Right forelimb (tissue), 1 donor: ENCODE measurements at places on chromosomes 5 and 9.
A peak's percentile ranks its signal among the peaks of the same experiment; 100 is the strongest.

- no peak for DNase-seq
Measured at GRCh38 chr5:149886060-149886459, 58.5 kb downstream of the PDE6A start.

DNA sequence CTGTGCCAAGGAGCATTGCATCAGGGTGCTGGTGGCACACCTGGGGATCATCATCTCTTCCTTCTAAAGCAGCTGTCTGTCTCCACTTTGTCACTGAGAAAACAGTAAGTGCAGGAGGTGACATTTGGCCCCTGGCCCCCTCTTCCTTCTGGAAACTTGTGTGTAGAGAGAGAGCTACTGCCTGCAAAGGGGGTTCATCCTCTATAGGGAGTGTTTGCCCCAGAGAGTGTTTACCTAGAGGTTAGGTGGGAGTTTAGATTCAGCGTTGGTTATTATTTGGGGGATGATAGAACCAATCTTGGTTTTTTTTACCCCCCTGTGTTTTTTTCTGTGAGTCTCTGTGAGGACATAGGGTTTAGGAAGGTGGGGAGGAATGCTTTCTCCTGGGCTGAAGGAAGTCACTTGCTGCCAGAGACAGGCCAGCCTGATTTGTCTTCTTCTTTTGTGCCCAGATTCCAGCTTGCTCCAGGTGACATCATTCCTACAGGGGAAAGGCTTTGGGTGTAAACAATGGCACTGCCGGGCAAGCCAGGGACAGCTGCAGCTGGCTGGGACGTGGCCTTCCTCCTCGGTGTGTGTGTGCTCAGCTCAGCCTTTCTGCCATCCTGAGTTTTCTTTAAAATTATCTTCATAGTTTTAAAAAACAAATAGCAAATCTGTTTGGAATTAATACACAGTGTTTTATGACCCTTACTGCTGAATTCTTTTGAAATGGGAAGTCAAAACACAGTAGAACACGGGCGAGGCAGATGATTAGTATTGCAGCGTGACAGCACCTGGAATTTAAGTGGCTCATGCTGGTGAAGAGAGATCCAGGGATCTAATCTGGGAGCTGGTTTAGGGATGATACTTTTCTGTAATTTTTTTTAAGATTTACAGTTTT is 24.5 kb downstream of the PRRC2B start:
- DNase-seq, result no peak

- DNase-seq, result no peak
Measured at GRCh38 chr9:99262949-99263418, 40.9 kb downstream of the SEC61B start.

DNA sequence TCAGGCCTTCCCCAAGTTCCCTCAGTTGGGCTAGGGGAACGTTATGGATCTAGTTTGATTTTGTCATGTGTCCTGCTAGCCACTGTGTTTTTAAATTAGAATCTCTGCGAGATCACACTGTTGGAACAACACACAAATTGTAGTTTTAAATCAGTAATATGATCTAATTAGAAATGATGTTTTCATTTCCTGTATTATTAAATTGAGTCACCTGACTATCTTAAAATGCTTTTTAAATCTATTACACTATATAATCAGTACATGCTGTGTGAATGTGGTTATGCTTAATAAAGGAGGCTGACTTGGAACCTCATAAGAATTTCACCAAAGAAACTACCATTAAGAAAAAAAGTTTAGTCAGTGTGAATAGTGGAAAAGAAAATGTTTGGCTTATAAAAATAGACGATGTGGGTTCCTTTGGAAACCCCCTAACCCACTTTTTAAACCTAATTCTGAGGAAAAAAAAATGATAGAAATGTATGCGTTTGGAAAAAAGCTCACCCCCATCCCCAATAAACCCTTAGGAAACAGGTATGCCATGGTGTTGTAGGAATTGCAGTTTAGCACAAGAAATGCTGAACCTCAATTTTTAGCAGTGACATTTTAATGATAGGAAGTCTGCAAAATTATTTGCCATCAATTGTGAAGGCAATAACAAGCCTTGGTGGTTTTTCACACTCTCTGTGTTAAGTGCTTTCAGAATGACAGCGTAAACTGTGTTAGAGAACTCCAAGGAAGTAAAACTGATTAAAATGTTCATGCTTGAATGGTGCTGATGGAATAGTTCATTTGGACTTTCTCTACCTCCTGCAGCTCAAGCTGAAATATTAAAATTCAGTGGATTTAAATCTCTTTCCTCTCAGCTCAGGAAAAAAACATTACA is 59.0 kb downstream of the TLE4 start:
- DNase-seq, result no peak

DNA sequence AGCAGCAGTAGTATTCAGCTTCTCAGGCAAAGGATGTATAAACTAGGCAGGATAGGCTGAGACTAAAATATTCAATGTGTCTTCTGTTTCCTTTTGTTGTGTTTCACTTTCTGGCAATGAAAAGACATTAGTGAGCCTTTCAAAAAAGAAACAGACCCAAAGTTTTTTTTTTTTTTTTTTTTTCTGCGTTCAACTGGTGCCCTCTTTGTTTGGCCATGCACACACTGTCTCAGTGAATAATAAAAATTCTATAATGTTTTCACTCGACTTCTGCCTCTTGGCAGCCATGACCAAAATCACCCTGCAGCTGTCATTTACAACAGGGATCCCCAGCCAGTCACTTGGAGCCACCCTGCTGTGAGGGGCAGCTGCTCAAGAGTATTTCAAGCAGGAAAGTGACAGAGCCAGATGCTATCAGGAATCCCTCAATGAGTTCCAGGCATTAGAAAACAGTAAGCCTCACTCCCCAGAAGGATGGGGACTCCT is 44.0 kb upstream of the MAN2A1 start:
- DNase-seq, result peak; percentile 73

GRCh38 chr5:153515301-153515700 is 24.8 kb downstream of the GRIA1 start:
- DNase-seq, result no peak

DNA sequence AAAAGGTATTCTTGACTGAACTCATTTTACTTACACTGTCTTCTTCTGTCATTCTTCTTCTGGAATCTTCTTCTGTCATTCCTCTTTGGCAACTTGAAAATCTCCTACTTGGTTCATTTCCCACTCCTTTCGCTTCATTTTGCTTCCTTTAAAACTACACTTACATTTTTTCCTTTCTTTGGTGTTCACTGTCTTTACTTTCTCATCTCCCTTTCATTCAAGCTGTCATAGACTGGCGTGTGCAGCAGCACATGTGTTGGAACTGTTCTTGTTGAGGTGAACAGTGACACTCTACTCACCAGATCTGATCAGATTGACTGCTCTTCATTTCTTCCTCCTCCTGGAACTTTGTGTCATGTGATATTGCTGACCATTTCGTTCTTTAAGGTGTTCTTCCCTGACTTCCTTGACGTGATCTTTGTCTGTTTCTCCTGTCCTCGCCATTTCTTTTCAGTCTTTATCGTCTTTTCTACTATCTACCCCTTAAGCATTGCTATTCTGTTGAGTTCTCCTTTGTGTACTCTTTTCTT is 6.4 kb downstream of the DNAJC25 start:
- no peak for DNase-seq

DNA sequence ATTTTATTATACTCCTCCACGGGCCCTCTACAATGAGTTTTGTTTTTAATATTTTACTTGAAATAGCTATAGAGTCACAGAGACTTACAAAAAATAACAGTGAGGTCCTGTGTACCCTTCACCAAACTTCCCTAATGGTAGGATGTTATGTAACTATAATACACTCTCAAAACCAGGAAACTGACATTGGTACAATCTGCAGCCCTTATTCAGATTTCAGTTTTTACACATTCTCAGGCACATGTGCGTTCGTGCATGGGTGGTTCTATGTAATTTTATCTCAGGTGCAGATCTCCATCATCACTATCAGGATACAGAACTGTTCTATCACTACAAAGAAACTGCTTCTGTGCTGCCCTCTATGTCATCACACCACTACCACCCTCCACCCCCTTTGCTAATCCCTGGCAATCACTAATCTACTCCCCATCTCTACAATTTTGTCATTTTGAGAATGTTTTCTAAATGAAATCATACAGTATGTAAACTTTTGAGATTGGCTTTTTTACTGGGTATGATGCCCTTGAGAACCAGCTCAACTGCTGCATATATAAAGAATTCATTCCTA is 16.4 kb downstream of the RAB14 start:
- DNase-seq, result no peak

DNA sequence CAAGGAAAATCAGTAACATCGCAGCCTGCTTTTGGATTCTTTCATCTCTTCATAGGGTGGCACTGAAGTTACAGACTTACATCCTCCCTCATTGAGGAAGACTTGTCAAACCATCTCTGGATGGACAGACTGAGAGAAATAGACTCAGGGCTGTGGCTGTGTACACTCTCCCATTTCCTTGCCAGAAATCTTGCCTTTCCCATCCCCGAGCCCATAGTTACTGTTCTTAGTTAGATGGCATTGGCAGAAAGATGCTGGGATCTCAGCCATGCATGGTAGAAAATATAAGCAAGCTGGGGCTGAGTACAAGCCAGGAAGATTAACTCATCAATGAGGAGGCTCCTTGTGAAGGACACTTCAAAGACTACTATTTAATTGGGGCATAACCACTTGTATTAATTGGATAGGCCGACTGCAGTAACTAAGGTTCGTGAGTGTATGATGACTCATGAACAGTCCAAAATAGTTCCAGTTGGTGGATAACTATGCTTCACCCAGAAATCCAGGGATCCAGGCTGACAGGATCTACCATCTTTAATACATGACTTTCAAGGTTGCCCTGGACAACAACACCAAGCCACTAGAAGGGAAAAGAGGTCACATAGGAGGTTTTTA is 137.9 kb downstream of the TMEM38B start:
- DNase-seq, result no peak

DNA sequence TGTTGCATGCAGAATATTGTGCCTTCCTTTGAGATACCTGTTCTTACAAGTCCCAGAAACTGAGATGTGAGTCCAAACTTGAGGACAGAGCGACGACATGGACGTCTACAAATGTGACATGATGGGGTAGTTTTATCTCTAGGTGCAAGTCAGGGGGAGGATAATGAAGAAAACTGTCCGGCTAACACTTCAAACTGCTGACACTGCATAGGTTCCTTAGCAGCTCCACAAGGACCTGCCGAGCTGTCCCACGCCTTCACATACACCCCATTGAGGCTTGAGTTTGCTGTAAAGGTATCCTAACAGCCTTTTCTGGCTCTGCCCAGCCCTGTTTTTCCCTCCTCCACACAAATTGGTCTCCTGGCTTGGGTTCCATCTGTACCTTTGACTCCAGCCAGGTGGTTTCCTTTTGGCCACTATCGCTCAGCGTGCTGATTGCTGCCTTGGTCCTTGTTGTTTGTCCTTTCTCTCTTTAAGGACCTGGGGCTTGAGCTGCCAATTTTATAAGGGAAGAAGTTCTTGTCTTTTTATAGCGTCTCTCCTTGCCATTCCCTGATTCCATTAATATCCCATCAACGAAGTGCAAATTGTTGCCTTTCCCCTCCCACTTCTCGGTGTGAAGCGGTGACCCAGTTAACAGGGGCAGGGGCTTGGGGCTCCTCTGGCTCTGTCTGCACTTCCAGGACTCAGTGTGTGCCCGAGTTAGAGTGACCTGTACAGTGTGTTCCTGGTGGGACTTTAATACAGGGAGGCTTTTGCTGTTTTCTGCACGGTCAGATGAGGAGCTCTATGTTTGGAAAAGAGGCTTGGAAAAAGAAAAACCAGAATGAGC is 100.3 kb downstream of the PCSK1 start:
- DNase-seq, result no peak

DNA sequence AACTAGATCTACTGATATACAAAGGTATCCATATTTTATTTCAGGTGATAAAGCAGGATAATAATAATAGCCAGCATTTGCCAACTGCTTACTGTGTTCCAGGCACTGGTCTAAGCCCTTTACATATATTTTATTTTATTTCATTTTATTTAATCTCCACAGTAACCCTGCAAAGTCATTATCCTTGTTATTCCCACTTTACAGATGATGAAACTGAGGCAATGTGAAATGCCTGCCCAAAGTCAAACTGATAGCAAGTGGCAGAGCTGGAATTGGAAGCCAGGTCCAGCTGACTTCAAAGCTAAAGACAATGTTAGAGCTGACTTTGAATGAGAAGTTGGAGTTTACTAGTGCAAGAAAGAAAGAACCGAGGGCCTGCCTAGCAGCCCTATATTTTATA is 24.8 kb downstream of the MORN5 start:
- DNase-seq, result no peak

GRCh38 chr5:40474250-40474649 is 205.5 kb upstream of the PTGER4 start:
- no peak for DNase-seq

DNA sequence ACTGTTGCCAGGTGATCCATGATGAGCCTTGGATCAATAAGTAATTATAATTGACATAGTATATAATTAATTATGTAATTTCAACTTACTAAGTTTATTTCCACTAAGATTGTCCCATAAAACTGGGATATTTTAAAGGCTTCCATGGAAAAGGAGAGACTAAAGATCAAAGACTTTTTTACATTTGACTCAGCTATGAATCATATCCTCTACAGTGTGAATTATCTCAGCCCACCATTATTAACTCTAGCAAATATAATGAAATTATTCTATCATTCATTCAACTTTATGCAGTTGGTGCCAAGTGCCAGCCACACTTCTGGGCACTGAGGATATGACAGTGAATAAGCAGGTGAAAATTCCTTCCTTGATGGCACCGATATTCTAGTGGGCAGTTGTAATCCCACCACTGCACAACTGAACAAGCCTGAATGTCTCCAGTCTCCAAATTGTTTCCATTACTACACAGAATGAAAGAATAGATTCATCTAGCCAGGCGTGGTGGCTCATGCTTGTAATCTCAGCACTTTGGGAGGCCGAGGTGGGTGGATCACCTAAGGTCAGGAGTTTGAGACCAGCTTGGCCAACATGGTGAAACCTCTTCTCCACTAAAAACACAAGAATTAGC is 21.9 kb upstream of the TXN start:
- no peak for DNase-seq

DNA sequence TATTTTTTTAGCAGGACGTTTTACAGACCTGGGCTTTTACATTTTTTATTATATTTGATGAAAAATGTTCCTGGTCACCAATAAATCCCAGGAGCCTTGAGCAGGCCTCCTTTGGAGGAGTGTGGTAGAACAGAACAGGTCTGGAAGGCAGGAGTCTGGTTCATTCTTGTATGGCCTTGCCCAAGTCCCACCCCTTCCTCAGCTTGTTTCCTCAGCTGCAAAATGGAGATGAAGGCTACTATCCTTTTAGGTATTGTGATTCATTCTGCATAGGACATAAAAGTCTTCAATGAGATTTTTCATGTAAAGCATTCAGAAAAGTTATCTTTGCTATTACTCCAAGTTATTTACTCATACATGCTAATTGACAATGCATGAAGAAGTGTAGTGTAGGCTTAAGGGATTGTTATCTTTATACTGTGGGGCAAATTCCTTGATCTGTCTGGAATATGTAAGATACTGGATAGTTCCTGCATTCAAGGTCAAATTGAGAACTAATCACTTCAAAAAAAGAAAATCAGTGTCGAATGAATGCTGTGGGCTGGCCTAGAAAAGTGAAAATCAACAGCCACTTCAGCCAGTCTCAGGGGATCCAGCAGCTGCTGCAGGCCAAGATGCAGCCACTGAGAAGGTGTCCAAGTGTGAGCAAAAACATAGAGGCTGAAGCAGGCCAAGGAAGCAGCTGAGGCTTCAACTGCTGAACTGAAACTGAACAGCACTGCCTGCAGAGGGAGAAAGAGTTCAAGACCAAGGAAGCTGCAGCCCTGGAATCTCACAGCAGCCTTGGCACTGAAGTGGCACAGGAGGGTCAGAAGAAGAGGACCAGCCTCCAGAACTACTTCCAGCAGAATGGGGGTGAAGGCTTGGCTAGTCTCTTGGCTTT is 15.5 kb upstream of the SLC36A3 start:
- DNase-seq, result peak; percentile 52

GRCh38 chr5:172901788-172902496 is 57.3 kb upstream of the RPL26L1 start:
- no peak for DNase-seq
